Posterior vena cava (tissue), 2 donors: ENCODE measurements at places on chromosomes 12 and 14. TPM values are rescaled to one million over a fixed set of nuclear protein-coding genes. Genes with fewer than 3 reads are reported as not detected.

The TECPR2 gene
- 45.5 TPM for total RNA-seq

DNA sequence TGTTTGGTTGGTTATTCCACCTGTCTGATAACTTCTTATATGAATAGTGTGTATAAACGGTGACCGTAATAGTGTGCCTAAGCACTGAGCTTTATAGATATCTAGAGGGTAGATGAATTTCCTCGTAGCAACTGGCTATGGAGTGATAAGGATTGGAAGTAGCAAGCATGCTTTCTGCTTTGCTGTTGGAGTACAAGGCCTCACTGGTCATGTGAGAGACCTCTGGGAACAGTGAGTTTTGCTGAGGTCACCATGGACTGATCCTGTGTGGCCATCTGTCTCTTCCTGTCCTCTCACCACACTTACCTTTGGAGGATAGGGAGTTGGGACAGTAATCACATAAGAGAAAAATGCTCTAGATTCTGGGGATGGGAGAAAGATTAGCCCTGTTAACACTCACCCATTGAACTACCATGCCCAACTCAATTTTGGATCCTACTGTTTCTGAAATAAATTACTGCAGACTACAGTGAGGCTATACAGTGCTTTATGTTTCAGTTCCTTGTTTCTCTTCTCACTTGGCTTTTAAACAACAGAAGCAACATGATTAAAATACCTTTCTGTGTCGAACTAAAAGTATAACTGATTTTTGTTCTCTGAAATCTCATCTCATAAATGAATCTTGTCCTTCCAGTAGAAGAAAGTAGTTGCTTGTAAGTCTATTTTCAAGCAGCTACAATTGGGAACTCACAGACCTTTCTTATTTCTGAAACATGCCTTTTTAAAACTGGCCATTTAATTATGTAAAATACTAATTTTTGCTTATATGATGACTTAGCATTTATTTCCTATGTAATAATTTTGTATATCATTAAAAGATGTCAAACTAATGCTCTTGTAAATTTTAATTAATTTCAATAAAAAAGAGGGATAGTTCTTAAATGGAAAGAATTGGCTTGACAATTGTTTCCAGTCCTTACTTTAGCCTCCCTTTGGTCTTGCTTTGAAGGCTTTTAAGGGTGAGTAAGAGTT, 8.3 kb downstream of the TMX1 start:
- no peak for DNase-seq

GRCh38 chr12:130965668-130966067, 12.0 kb downstream of the ADGRD1 start:
- DNase-seq: no peak

- DNase-seq: no peak
Observed at GRCh38 chr14:80049055-80049454, 162.2 kb downstream of the DIO2 start.

DNA sequence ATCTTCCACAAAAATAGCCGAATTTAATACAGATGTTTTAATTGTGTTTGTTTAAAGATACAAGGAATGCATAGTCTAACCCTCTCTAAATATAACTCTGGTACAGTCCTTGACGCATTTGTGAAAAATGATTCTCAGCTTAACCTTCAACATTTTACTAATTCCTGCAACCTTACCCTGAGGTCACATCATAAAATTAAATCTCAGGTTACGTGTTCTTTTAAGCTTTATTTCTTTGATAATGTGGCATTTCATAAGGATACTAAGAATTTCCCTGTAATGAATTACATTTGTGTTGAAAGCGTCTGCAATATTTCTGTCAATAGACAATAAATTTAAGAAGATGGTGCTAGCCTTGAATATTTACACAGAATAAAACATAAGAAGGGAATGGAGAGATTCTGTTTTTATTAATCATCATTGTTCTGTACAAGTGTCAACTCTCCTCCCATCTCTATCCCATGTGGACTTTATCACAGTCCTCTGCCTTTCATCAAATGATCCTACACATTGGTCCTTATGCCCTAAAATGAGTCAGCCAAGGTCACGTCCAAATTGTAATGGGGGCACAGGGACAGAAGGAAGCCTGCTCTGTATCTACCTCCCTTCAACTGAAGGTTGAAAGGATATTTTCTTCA, 769.3 kb upstream of the FLRT2 start:
- DNase-seq: no peak

GRCh38 chr14:89720741-89721729, 233.5 kb downstream of the EFCAB11 start:
- DNase-seq: peak; percentile 79

DNA sequence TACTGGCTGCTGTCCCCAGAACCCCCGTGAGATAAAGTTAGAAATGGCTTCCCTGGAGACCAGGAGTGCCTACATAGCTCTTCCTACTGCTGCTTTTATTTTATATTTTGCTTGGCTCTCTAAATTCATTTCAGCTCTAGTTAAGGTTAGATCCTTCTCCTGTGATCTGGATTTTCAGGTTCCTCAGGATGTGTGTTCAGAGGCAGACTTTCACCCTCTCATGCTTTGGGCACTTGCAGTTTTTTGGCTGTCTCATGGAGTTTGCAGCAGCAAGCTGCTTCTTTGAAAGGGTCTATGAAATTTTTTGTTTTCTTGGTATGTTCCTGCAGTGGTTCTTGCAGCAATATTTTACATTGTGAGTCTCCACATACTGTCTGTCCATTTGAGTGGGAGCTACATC, 93.3 kb downstream of the ATP23 start:
- DNase-seq: no peak

GRCh38 chr14:61695695-61696527, 598 bp downstream of the HIF1A start:
- peak; percentile 88 for DNase-seq

GRCh38 chr12:50609292-50609874, 104.6 kb downstream of the DIP2B start:
- no peak for DNase-seq

- DNase-seq: no peak
Observed at GRCh38 chr14:103994535-103995184, 52.3 kb upstream of the RD3L start.

The SLC5A8 gene
- total RNA-seq: not detected

DNA sequence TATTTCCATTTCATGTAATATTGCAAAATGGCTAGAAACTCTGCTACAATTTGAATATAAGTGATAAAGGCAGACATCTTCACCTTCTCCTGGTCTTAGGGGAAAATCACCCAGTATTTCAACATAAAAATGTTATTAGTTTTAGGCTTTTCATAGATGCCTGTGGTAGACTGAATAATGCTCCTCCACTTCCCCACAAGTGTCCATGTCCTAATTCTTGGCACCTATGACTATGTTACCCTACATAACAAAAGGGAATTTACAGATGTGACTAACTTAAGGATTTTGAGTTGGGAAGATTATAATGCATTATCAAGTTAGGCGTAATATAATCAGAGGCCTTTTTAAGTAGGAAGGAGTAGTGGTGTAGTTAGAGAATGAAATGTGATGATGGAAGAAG, 196.4 kb downstream of the TMTC3 start:
- no peak for DNase-seq

DNA sequence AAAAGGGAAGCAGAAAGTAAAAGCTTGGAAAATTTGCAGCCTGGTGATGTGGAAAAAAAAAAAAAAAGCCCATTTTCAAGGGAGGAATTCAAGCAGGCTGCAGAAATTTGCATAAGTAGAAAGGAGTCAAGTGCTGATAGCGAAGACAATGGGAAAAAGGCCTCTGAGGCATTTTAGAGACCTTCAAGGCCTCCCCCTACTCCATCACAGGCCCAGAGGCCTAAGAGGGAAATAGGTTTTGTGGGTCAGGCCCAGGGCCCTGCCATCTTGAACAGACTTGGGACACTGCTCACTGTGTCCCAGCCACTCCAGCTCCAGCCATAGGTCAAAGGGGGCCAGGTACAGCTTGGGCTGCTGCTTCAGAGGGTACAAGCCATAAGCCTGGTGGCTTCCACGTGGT, 13.8 kb upstream of the PRKD1 start:
- no peak for DNase-seq

The KRT2 gene
- not detected for total RNA-seq

DNA sequence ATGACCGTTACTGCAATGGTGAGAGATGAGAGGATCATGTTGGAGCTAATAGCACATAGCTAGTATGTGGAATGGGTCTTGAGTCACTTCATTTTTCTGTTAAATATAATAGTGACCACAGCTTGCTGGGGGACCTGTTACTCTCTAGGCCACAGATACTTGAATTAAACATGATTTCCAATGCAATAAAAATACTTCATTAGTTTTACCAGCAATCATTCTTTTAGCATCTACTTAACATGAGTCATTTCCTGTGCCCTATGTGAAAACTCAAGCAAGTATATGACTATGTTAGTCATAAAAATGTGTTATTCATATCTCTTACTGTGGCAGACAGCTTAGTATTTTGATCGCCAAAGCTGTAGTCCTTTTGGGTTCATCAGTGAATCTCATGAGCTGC, 798.8 kb downstream of the SLC16A7 start:
- DNase-seq: no peak

The TEX52 gene
- total RNA-seq: not detected

DNA sequence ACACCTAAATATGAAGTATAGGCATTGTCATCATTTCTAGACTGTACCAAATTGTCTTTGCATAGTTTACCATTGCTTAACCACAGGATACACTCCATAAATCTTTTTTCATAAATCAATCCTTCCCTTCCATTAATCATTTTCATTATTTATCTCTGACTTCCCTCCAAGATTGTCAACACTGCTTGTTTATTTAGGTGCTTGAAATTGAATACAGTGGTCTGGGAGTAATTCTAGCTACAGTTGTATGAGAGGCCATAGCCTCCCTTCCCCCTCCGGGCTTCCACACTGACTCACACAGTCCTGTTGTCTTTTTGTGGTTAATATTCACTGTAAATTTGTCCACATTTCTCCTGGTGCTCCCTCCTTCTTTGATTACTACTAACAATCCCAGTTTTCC, 114.2 kb upstream of the ARID2 start:
- DNase-seq: no peak
